Stimulated activated naive CD8-positive, alpha-beta T cell treated with anti-CD3 and anti-CD28 coated beads, Interleukin-15, Interleukin-2, amounts not matched to agents 100 U/mL and 50 U/mL, for 24 hours (primary cell): ENCODE measurements at places on chromosomes 11 and 22.

DNA sequence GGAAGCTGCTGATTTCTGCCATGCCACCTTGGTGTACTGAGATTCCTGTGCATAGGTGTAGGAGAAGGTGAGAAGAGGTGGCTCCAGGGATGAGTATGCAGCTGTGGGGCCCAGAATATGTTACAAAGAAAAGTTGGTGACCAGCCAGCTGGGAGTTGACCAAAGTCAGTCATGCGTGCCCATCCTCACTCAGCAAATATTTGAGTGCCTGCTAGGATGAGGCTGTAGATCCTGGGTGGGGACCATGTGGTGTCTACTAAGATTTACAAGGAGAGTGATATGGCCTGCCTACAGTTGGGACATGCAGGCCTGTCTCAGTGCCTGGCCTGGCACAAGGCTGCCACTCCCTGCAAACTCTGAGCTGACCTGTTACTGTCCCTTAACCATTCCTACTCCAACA is 19.4 kb downstream of the RNF185 start:
- no peak for DNase-seq

DNA sequence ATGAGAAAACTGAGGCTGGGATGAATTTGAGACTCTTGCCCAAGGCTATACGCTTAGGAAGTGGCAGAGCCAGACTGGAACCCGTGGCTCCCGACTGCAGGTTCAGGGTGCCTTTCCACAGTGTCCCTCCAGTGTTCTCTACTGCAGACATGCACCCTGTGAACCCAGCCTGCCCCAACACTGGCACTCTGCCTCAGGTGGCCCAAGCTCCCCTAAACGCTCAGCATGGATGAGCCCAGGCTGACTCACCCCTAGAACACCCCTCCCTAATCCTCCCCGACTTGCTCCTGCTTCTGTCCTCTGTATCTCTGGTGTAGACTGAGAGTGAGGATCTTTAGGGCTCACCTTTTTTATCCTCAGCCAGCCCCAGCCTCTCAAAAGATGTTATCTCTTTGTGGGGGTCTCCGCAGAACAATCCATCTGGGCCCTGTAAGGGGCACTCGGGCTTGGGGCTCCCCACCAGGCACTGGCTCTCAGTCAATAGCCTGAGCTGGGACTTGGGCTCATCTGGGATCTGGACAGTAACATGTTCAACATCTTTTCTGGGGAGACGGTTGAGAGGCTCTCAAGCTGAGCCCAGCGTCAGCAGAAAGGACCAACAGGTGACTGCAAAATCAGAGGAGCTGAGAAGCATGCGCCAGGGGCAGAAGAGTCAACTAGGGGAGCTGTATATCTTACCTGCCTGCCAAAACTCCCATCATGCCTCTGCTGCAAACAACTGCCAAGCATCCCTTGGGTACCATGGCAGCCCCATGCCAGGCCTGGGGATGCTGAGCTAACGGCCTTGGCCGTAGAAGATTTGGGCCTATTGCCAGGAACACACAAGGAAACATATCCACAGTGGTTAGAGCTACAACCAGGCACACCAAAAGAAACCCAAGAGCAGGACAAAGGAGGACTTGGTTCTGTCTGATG is 176.2 kb downstream of the BUD13 start:
- DNase-seq = no peak

GRCh38 chr11:117302228-117302627 is 11.1 kb downstream of the BACE1-AS start:
- no peak for DNase-seq

DNA sequence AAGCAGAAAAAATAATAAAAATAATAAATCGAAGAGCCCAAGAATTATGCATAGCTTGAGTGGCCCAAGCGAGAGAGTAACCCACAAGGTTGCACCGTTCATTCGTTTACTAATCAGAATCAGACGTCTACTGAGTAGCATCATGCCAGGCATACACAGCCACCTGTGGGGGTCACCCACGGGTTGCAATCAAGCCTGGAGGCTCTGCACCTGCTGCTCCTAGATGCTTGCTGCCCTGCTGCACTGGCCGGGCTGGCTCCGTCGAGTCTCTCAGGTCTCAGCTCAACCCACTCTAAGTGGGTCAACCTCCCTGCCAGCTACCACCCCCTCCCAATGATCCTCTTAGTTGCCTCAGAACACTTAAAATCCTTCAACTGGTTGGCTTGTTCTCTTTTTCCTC is 2.0 kb upstream of the TESMIN start:
- no peak for DNase-seq

GRCh38 chr11:70307176-70307575 is 36.7 kb downstream of the PPFIA1 start:
- no peak for DNase-seq

DNA sequence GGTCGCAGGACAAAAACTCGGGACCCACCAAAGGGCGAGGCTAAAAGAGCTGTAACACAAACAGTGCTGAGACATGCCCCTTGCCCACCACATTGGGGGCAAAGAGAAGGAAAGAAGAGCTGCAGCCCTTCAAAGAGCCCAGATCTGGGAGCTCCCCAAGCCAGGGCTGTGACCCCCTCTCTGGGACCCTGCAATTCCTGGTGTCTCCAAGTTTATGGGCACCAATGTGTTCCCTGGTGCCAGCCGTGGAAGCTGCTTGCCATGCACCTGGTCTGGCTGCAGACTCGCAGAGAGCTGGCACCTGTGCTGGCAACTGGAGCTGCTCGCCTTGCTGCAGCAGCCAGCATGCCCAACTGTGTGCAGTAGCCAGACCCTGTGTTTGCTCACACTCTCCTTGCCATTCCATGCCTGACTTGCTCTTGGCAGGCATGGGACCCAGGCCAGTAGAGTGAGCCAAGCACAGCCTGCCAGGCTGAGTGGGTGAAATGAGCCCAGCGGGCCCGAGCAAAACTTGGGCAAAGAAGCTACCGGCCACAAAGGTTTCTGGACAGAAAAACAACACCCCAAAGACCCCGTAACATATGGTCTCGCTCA is 16.0 kb downstream of the RRP8 start:
- no peak for DNase-seq

- DNase-seq = no peak
Observed at GRCh38 chr11:90532125-90532524, 309.3 kb upstream of the CHORDC1 start.

GRCh38 chr11:93532806-93533205 is 10.4 kb downstream of the SMCO4 start:
- no peak for DNase-seq

DNA sequence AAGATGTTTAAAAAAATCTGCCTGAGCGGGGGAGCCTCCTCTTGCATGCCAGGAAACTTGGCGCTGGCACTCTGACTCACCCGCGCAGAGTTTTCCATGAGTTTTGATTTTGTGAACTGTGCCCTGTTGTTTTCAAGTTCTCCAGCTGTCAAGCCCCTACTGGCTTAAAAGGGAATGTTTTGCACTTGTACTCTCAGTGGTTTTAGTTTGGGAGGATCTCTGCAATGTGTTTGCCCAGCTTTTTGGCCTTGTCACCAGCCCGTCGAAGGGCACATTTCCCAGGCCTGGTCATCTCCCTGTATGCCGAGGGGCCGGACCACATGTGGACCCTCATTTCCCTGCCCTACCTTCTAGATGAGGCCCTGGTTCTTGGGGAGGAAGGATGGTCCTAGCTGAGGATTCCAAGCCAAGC is 12.2 kb downstream of the MRGPRF start:
- no peak for DNase-seq
